ENCODE measurements at places on chromosomes 3 and 15. TPM values are rescaled to one million over a fixed set of nuclear protein-coding genes. Genes with fewer than 3 reads are reported as not detected.
A peak's percentile ranks its signal among the peaks of the same experiment; 100 is the strongest.

- no peak for DNase-seq
These were observed 858 bp upstream of the SACM1L start for GRCh38 chr3:45688194-45688881.

- no peak for DNase-seq
These were observed 19.6 kb upstream of the CHMP2B start for GRCh38 chr3:87207460-87207859.

Gene P2RY13
- not detected for total RNA-seq

GRCh38 chr3:22360970-22361369 lies 610.0 kb upstream of the ZNF385D start:
- DNase-seq, result no peak

GRCh38 chr3:62392626-62393292 lies 19.4 kb upstream of the FEZF2 start:
- no peak for DNase-seq

GRCh38 chr3:66748175-66748876 lies 247.5 kb upstream of the LRIG1 start:
- no peak for DNase-seq

Gene MEIS2
- not detected for total RNA-seq

DNA sequence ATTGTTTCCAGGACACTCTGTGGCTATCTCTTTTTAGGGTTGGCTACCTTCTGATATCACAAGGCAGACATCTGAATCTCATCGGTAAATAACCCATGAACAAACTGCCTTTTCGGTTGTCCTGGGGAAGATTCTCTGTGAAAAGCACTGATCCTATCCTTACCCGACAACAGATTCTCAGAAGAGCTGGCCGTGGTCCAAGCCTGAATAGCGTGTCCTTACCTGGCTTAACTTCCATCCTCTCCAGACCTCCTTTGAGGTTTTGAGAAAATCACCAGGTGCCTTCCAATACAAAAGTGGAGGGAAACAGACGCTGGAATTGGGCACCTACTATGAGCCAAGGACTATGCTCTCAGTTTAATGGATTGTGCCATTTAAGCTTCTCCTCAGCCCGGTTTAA lies 87.4 kb upstream of the ARHGEF3 start:
- no peak for DNase-seq

Gene PLSCR2
- not detected for total RNA-seq

Gene RETNLB
- not detected for total RNA-seq

Gene CLEC3B
- 0.24 TPM for total RNA-seq

DNA sequence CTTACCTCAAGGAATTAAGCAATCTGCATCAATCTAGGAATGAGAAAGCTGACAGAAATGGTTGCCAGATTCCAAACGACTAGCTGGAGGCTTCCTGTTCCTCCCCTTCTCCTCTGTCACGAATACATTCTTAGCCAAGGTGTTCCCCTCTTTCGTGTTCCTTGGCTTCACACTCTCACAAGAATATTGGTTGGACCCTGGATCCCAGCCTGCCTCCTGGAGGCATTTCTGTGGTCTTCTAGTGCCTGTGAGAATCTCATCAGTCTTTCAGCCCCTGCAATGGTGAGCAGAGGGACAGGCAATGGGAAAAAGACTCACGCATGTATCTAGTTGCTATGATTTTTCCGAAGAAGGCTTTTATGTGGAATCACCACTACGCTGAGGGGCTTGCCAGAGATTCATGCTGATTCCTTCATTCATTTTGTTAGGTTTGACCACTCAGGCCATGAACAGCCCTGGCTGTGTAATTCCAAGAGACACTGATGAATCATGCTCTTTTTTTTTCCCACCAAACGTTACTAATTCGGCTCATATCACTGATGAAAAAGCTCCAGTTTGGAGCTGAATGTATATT lies 1.6 kb upstream of the P3H2 start:
- no peak for DNase-seq

GRCh38 chr3:148839805-148840204 lies 12.2 kb downstream of the CPB1 start:
- no peak for DNase-seq

DNA sequence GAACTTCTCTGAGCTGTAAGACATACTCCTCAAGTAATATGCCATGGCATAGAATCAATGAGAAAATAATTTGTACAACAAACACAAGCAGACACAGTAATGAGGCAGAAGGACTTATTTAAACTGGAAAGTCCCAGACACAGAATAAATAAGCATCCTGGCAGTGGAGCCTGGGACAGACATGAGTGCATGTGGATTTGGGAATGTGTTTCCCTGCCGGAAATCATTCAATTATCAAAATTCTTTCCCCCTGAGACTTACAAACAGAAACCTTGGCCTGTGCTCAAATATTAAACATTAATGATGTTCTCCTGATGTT lies 520.1 kb downstream of the ROBO1 start:
- no peak for DNase-seq

Gene SH2D7
- total RNA-seq, result not detected

- no peak for DNase-seq
These were observed 129.5 kb downstream of the TFDP2 start for GRCh38 chr3:142019794-142020320.

- DNase-seq, result no peak
These were observed 66.6 kb downstream of the CLDN11 start for GRCh38 chr3:170485294-170485693.

DNA sequence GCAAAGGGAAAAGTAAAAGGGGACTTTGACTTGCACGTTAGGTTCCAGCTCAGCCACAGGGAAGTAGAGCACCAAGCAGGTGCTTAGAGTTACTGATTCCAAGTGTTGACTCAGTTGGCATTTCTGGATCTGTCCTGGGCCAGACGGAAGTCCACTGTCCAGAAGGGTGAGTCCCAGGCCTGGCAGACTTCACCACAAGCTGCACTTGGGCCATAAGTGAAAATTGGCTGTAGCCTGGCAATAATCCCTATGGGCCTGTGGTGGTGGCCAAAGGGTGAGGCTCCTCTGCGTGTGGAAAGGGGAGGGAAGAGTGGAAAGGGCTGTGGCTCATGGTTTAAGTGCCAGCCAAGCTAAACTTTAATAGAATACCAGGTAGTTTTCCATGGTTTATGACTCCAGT lies 121.5 kb downstream of the DTWD1 start:
- DNase-seq, result no peak

DNA sequence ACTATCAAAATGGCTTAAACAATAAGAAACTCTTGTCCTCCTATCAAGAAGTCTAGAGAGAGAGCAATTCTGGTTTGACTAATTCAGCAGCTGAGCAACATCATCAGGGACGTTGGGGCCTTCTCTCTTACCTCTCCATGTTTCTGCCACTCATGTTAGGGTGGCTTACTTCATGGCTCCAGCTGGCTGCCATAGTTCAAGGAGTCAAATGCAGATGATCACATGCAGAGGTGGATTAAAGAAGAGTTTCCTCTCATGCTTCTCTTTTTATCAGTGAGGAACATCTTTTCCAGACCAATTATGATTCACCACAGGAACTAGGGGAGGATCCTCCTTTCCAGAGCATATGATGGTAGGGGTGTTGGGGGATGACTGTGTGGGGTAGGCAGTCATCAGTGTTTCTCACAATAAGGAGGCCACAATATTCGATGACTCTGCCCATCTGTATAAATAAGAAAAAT lies 45.5 kb downstream of the NEK11 start:
- DNase-seq, result no peak

Gene FEZF2
- not detected for total RNA-seq

DNA sequence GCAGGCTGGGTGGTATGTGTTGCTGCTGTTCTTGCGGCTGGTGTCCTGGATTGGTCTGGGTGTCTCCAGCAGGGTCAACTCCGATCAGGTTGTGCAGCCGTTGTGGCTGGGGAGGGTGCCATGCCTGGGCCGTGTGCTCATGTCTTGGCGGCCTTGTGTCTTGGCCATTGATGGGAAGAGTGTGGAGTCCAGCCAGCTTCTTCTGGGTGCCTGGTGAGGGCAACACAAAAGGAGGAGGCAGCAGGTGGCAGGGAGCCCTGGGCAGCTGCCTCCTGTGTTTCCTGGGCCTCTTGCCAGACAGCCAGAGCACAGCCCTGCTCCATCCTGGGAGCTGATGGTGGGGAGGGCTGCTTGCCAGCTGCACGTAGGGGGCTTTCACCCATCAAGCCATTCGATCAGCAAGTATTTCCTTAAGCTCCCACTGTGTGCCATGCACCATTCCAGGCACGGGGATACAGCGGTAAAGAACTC lies 4.3 kb downstream of the CHAC1 start:
- no peak for DNase-seq

Gene VGLL3
- not detected for total RNA-seq

- no peak for DNase-seq
These were observed 129.8 kb downstream of the ZNF385D start for GRCh38 chr3:21621181-21621651.

GRCh38 chr3:160990446-160990845 lies 114.7 kb downstream of the B3GALNT1 start:
- no peak for DNase-seq

DNA sequence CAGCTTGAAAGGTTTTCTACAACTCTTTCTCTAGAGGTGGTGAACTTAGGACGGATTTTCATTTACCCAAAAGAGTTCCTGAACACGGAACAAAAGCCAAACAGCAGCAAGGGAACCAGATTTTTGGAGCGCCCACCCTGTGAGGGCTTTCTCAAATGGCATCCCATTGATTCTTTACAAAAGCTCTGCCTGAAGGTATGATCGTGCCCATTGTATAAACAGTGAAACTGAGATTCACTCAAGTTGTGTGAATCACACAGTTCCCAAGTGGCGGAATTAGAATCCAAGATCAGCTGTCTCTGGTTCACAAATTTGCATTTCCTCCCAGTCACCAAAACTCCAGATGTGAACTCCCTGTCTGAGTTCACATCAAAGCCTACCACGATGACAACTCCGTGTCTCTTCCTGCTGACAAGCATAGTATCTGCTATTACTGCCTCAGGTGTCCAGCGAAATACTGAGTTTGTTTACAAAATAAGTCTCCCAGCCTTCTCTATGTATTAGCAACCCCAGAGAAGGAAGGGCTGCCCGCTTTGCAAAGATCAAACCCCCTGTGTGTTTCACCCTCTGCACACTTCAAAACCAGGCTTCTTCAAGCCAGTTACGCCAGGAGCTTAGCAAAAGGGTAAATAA lies 235.9 kb upstream of the ST8SIA2 start:
- DNase-seq, result no peak

DNA sequence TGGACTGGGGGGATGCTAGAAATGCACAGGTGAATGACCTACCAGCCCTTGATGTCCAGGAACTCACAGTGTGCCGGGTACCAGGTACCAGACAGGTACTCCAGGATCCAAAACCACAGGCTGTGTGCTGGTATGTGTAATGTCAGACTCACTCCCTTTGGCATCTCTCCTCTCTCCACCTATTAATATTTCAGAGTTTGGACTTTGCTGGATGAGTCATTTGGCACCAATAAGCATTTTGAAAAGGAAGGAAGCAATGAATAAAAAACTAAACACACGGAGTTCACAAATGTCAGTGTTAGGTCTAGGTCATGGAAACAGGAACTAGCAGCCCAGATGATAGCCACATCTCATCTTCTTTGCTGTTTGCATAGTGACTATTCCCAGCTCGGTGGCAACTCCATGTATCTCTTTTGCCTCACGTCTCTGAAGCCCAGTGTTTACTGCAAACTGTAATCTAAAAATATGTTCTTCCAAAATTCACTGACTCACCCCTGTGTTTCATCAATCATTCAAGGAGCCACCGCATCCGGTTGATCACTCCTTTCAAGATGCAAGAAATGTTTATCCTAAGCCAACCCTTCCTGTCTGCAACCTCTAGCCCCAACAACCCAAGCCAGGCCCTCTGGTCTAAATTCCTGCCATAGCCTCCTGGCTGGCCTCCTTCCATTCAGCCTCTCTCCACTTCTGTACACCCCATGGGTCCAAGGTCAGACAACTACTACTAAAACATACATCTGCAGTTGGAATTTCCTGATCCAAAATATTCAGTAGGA lies 8.4 kb downstream of the ITGB5 start:
- DNase-seq, result no peak

Gene UPK1B
- total RNA-seq, result not detected

DNA sequence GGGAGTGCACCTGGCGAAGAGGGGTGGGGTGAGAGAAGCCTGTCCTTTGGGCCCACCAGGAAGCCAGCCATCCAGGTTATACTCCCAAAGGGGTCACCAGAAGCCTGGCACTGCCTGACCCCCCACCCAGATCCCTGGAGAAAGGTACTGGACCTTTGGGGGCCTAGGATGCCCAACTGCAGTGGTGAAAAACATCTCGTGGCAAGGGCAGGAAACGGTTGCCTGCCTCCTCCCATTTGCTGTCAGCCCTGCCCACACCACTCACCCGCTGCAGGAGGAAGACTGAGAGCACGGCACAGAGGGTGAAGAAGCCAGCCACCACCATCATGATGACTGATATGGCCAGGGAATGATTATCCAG lies 2.2 kb upstream of the ULK3 start:
- peak; percentile 23 for DNase-seq

GRCh38 chr15:39730552-39730951 lies 52.1 kb downstream of the FSIP1 start:
- no peak for DNase-seq

GRCh38 chr3:123732447-123732846 lies 147.6 kb upstream of the HACD2 start:
- no peak for DNase-seq

DNA sequence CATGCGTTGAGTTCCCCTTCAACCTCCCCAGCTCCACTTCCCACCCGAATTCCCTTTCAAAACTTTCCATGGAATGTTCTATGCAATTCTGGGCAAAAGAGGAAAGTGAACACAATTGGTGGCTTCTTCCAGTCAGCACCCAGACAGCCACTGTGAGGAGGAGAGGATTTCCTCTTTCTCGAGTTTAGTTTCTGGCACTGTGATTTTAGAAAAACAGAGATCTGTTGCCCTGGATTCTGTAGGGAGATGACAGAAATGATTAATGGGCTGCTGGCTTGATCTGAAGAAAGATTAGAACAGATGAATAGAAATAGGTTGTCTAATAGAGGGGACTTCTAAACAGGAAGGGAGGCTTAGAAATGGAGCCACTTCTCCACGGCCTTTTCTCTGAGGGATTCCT lies 172.0 kb downstream of the MCTP2 start:
- no peak for DNase-seq

- no peak for DNase-seq
These were observed 9.5 kb downstream of the LRRC49 start for GRCh38 chr15:70902107-70902506.

DNA sequence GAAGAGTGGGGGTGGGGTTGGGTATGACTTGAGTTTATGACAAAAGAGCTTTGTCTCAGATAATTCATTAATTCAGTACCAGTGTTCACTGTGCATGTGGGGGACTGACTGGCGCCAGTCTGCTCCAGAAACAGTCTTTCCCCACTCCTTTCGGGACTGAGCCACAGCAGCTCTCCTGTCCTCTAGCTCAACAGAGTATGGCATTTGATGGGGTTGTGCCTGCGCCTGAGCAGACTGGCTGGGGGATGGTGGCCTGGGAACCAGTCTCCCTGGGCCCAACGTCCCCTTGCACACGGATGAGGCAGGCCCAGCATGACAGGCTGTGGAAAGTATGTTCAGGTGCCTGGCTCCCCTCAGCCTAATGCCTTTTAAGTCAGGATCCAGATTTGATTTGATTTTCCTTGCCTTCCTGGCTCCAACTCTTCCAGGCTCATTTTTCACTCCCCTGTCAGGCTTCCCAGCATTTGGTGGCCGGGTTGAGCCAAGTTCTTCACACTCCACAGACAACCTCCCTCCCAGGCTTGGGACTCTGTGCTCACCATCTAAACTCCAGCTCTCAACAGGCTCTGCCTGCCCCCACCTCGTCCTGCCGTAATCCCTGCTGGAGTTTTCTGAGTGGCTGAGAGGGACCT lies 105.0 kb downstream of the MYLK start:
- DNase-seq, result no peak

GRCh38 chr3:37785736-37786135 lies 75.9 kb upstream of the CTDSPL start:
- no peak for DNase-seq

GRCh38 chr15:68528626-68529290 lies 50.0 kb upstream of the CORO2B start:
- DNase-seq, result no peak

GRCh38 chr15:83569341-83569740 lies 84.6 kb upstream of the ADAMTSL3 start:
- no peak for DNase-seq

All from CD8-positive, alpha-beta memory T cell (primary cell).